ENCODE measurements at places on chromosomes 5 and 9.

DNA sequence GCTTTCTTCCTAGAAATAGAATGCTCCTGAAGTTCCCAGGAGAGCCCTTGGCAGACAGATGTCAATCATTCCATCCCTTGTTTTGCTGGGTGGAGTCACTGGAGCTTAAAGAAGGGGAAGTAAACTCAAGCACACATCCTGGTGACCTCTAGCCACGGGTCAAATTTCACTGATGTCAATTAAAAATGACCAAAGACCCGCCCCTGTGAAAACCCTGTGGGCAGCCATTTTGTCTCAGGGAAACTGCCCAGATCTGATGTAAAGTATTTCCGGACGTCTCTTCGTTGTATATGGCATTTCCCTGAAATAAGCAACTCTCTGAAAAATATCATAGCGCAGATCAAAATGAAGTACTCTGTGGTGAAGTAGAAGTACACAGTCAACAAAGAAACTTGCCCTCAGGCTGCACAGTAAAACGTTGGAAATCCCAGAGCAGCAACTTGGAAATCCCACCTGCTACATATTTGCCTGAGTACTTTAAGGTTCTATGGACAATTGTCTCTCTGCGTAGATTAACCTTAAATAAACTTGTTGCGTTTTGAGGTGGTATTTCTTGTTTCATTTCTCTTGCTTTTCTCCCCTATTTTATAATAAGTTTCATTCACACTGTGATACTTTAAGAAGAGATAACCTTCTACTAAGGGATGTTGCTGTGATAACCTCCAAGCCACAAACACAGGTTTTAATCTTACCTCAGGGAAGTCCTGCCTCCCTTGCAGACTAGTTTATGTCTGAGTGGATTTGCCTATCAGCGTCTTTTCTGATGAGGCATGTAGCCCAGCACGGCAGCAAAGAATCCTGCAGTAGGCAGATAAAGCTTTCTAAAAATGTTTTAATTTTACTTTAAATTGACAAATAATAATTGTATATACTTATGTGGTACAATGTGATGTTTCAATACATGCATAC lies 60.9 kb upstream of the PIP5K1B start:
- no peak for DNase-seq

- no peak for DNase-seq
Measured at GRCh38 chr5:131899686-131900085, 45.8 kb downstream of the MEIKIN start.

- DNase-seq, result no peak
Measured at GRCh38 chr9:3398232-3398648, 127.6 kb downstream of the RFX3 start.

DNA sequence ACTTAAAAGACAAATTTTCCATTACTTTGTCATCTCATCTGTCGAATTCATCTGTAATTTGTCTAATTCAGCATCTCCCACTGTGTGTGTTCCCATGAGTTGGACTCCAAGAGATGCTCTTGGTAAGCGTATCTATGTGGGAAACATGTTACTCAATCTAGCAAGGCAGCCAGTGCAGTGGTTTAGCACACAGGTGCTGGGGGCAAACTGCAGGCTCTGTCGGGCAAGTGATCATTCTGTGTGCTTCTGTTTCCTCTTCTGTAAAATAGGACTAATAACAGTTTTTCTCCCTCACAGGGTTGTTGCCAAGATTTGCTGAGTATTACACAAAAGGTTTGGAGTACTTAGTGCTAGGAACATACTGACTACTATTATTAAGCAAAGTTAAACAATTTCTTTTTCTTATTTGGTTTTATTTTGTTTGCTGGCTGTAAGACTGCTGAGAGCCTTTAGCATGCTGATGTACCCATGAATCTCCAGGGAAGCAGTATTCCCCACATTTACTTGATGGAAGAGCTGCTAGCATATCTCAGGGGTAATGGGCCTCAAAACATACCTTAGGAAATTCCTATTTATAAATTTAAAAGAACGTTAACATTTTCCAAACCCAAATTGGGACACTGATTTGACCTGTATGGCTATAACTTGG lies 709 bp upstream of the GAPT start:
- DNase-seq, result no peak

GRCh38 chr9:33233626-33234342 lies 6.2 kb upstream of the SPINK4 start:
- DNase-seq, result no peak

DNA sequence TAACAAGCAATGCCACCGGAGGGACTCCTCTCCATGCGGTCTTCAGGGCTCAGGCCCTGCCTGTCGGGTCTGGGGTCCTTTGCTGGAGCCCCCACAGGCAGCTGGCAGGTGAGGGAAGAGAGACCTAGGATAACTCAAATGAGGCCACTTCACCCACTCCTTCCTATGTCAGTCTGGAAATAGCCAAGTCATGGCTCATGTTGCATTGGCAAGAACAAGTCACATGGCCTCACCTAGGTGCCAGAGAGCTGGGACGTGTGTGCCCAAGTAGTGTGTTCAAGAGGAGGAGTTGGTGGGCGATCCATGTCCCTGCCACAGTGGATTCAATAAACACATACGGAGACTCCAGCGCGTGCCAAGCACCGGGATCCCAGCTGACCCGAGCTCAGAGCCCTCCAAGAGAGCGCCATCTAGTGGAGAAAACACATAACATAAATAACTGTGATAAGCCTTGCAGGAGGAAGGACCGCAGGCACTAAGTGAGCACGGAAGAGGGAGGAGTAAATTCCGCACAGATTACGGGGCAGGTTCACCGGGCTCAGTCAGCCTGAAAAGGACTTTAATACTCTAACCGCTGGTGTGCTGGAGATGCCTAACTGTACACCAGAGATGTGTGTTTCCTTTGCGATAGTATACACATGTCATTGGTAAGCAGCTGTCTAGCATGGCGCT lies 580.8 kb downstream of the CCDC171 start:
- peak; percentile 45 for DNase-seq

- DNase-seq, result peak; percentile 23
Measured at GRCh38 chr5:103889500-103890209, 327.1 kb upstream of the NUDT12 start.

DNA sequence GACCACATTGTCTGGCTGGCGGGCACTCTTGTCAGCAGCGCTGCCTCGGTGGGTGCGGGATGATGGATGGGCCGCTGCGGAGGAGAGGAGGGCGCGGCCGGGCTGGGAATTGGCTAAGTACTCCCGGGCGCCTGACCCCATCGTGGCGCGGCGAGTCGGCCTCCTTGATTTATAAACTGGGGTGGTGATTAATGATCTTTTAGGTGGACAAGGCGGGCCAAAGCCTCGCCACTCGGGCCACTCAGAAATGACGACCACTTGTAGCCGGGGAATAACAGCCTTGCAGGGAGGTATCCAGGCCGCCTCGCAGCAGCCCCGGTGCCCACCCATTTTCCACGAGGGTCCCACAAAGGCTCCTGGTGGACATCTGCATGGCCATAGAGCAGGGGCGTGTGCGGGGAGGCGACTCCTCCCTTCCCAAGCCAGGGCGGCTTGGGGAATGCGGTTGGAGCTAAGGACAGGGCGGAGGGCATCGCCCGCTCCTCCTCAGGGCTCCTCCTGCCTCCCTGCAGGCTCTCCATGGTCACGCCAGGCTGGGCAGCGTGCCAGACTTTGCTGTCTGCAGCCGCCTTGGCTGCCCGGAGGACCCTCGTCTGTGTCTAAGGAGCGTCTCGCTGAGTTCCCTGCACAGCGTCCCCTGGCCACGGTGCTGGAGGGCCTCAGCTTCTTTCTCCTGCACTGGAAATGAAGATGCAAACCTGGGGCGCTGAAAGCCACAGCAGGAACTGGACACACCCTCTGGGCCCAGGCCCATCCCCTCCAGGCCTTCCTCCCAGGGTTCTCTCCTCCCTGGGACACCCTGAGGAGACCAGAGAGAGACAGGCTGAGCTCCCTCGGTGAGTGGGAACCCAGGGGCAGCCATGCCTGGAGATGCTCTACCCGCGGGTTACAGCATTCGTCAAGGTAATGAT lies 287.4 kb upstream of the IRX4 start:
- no peak for DNase-seq

GRCh38 chr5:14545308-14545707 lies 36.3 kb upstream of the OTULINL start:
- peak; percentile 42 for DNase-seq

- DNase-seq, result no peak
Measured at GRCh38 chr9:33884856-33885701, 68.1 kb downstream of the UBE2R2 start.

Data from putamen (tissue), 1 donor.